Liver (tissue), 10 donors: ENCODE measurements at places on chromosomes 4 and X.

GRCh38 chr4:54495641-54496040 is 162.1 kb upstream of the KIT start:
- H3K4me1 ChIP-seq: no peaks in the 10 kb centered on the region
- no peak overlapping the region for H3K4me3 ChIP-seq
- no peak overlapping the region for H3K27ac ChIP-seq
- DNase-seq: no peak
- no peaks in the 10 kb centered on the region for H3K36me3 ChIP-seq

GRCh38 chr4:85391589-85392410 is 83.2 kb upstream of the ARHGAP24 start:
- no peak overlapping the region for H3K27ac ChIP-seq
- H3K27me3 ChIP-seq: no peaks in the 10 kb centered on the region
- no peaks in the 10 kb centered on the region for H3K36me3 ChIP-seq
- no peaks in the 10 kb centered on the region for H3K4me1 ChIP-seq
- DNase-seq: no peak

GRCh38 chrX:38651625-38652601 is 90.6 kb downstream of the TSPAN7 start:
- no peak overlapping the region for H3K27ac ChIP-seq
- H3K36me3 ChIP-seq: no peaks in the 10 kb centered on the region
- no peak for DNase-seq

DNA sequence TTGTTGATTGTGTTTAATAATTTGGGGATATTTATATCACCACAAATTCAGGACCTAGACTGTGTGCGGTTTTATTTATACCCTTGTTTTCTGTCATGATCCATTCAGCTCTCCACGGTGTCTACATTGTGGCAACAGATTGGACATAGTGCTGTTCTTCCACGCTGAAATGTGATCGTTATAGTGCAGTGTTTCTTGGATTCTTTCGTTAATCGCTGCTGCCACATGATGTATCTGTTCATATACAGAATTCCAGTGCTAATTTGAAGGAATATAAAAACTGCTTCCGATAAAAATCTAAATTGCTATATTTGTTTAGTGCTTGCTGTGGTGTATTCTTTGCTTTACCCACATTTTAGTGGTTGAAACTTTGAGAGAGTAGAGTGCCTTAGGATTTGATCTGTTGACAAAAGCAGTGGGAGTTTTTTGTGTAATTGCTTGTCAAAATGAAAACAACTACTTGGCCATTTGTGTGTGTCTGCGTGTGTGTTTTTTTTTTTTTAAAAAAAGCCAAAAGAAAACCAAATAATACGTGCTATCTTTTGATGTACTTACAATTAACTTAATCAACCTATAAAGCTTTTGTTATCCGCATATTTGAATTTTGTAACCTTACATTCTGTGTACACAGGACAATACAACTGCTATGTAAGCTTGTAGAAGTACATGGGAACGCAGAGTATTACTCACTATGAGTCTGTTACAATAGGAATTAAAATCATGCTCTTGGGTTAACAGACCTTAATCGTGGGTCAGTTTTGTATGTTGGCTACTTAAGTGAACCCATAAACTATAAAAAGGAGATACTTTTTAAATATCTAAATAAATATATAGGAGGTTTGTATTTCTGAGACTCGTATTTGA is 353.3 kb downstream of the ARHGAP24 start:
- H3K27ac ChIP-seq: peak overlapping the region; percentile 73
- H3K4me1 ChIP-seq: peaks cover 7% of the 10 kb centered on the region
- DNase-seq: no peak
- H3K4me3 ChIP-seq: peak overlapping the region; percentile 62

- no peak for DNase-seq
- H3K27me3 ChIP-seq: no peaks in the 10 kb centered on the region
- no peak overlapping the region for H3K4me3 ChIP-seq
- H3K27ac ChIP-seq: no peak overlapping the region
- no peaks in the 10 kb centered on the region for H3K4me1 ChIP-seq
Observed at GRCh38 chr4:3239998-3240920, 8.7 kb upstream of the MSANTD1 start.
